ENCODE measurements at places on chromosomes 2 and 18.

GRCh38 chr2:38076710-38077430 lies 919 bp upstream of the CYP1B1 start:
- peak; percentile 76 for DNase-seq

- no peak for DNase-seq
Observed at GRCh38 chr2:113000436-113000835, 4.8 kb upstream of the IL36A start.

DNA sequence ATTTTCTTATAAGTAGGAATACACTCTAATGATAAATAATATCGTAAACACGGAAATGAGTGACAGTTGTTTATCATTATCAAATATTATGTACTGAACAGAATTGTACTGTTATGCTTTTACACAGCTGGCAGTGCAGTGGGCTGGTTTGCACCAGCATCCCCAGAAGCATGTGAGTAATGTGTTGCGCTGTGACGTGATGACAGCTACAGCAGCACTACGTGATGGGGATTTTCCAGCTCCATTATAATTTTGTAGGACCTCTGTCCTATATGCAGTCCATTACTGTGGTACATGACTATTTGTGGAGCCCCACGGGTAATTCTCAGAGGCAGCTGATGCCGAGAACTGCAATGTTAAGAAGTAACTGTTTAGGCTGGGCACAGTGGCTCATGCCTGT lies 77.3 kb upstream of the ATG16L1 start:
- DNase-seq: no peak

DNA sequence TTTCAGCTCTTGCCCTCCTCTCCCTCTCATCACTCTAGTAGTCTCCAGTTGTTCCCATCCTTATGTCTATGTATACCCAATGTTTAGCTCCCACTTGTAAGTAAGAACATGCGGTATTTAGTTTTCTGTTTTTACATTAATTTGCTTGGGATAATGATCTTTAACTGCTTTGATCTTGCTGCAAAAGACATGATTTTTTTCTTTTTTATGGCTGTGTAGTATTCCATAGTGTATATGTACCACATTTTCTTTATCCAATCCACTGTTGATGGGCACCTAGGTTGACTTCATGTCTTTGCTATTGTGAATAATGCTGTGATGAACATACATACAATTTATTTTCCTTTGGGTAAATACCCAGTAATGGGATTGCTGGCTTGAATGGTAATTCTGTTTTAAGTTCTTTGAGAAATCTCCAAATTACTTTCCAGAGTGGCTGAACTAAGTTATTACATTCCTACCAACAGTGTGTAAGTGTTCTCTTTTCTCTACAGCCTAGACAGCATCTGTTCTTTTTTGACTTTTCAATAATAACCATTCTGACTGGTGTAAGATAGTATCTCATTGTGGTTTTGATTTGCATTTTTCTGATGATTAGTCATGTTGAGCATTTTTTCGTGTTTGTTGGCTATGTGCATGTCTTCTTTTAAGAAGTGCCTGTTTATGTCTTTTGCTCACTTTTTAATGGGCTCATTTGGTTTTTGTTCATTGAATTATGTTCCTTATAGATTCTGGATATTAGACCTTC lies 179.6 kb upstream of the SLC39A10 start:
- no peak for DNase-seq

DNA sequence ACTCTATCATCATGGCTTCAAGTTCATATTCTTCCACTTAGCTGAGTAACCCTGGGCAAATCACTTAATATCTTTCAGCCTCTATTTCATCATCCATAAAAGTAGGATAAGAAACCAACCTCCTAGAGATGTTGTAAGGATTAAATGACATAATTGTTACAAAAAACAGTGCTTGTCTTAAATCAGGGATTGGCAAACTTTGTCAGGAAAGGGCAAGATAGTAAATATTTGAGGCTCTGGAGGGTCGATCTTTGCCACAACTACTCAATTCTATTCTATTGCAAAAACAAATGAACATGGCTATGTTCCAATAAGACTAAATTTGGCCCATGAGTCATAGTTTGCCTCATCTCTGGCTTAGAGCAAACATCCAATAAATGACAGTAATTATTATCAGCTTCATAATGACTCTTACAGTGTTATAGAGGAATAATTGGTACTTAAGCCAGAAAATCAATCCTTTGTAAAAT lies 184.7 kb downstream of the SATB2 start:
- DNase-seq: no peak

DNA sequence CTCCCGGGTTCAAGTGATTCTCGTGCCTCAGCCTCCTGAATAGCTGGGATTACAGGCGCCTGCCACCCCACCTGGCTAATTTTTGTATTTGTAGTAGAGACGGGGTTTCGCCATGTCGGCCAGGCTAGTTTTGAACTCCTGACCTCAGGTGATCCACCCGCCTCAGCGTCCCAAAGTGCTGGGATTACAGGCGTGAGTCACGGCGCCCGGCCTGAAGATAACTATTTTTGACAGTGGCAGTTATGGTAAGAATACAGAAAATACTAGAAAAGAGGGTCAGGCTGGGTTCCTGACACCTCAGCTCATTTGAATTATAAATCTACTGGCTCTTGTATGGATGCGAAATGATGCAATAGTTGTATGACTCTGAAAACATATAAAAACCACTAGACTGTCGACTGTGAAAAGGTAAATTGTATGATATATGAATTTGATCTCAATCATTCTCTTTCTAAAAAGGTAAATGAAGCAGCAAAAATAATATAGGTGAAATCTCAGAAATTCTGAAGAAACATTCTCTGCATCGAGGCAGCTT lies 11.1 kb upstream of the DGKD start:
- DNase-seq: no peak

DNA sequence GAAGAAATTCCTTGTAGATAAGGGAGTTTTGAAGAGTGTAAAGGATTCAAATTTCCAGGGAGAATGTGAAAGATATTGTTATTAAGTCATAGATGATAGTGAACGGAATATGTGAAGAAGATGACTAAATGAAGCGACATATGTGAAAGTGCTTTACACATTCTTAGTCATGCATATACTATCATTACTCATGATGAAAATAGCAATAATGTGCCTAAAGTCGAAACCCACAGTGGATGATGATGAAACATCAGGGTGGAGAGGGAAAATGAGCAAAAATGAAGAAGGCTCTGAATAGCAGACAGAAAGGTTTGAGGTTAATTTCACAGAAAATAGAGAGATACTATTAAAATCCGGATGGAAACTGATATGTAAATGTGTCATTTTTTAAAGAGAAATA lies 1237.1 kb downstream of the LRP1B start:
- DNase-seq: no peak

DNA sequence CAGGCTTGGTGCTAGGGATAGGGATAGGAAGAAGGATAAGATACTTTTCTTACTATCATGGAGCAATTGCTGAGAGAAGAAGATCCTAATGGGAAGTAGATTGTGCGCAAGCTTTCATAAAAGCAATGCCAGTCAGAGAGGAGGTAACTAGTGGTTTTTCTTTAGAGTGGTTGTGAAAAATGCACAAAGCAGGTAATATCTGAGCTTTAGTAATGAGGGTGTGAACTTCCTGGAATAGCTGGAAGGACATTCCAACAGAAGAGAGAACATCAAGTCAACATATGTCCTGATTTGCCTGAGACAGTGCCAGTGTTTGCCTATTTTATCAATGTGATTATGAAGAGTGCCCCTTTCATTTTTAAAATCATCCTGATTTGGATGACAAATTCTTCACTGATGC lies 34.1 kb downstream of the CCBE1 start:
- DNase-seq: no peak

DNA sequence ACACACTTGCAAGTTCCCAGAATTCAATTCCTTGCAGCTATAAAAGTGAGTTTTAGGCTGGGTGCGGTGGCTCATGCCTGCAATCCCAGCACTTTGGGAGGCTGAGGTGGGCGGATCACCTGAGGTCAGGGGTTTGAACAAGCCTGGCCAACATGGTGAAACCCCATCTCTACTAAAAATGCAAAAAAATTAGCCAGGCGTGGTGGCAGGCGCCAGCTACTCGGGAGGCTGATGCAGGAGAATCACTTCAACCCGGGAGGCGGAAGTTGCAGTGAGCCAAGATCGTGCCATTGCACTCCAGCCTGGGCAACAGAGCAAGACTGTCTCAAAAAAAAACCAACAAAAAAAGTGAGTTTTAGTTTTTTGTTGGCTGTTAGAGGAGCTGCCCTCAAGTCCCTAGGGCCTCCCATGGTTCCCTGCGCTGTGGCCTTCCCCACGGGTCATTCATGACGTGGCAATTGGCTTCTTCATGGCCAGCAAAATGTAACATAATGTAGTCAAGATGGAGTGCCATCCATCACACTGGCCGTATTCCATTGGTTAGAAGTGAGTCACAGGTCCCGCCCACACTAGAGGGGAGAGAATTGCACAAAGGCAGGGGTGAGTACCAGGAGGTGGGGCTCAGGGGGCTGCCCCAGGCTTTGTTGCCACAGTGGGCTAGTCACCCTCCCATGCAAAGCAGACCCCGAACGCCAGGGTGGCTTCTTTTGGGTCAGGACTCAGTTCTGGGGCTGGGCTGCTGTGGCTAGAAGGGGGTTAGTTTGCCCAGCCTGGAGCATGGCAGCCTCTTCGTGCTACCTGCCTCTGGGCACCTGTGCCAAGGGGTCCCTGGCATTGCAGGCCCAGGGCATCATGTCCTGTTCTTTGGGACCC lies 37.7 kb upstream of the INHBB start:
- no peak for DNase-seq

DNA sequence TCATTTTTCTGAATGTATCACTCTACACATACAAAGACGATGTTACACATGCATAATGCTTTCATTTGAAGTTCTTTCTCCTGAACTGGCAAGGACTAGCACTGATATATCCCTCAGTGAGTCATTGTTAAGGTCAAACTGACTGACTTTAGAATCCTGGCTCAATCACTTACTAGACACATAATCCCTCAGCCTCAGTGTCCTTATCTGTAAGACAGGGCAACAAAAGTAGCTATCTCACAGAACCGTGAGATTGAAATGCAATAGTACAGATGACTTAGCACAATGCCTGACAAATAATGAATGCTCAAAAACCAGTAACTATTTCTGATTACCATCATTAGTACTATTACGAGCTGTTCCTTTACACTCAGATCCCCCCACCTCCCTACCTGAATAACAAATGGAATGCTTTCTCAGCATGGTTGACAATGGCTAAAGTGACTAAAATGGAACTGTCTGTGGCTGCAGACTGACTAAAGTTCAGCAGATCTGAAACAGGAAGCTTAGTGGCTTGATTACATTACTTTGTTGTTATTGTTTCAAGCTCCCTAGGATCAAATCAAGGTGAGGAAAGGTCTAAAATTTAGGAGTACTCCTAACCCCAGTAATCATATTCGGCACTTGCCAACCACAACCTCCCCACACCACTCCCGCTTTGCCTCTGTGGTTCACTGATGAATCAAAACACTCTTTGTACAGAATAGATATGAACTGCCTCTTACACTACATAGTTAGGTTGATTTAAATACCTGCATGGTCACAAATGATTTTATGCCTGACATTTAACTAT lies 35.8 kb upstream of the CACNB4 start:
- no peak for DNase-seq

DNA sequence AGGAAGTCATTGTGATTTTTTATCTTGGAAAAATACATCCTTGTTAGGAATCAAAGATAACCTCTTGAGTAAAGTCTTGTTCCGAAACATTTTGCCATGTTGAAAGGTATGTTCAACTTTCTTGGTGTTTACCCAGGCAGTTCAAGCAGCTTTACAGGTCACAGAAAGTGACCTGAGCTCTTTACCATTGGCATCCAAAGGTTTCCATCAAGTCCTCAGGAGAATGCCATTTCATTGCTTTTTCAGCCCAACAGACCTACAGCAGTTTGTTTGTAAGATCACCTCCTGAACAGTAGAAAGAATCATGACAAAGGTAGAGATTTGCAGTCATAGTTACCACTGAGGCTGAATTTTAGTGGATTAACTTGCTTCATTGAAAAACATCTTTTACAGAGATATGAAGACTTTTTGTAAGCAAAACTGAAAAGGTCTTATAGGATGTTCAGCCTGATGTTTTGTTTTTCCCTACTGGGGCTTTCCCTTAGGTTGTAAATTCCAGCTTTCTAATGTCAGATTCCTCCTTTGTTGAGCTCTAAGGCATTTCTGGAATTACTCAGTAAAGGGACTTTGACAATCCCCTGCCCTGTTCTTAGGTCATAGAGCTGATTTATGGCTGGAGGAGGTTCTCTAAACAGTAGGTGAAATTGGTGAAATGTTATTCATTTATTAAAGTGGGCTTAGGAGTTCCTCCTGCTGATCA lies 236.8 kb upstream of the RBMS1 start:
- no peak for DNase-seq

DNA sequence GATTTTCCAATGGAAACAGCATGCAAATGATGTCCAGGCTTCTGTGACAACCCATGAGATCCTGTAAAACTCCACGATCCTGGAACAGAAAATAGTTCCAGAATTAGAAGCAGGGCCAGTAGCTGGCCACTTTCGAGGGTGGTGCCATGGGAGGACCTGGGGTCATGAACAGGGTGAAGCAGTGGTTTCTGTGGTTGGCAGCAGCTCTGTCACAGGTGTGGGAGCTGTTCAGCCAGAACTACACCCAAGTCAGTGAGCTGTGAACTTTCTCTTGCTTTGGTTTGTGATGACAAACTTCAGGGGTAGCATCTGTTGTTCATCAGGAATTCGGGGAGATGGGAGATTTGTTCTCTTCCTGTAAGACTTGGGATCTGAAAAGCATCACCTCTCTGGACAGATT lies 314.4 kb upstream of the NT5C1B start:
- no peak for DNase-seq

GRCh38 chr2:200307724-200308545 lies 1.4 kb downstream of the SPATS2L start:
- DNase-seq: no peak

DNA sequence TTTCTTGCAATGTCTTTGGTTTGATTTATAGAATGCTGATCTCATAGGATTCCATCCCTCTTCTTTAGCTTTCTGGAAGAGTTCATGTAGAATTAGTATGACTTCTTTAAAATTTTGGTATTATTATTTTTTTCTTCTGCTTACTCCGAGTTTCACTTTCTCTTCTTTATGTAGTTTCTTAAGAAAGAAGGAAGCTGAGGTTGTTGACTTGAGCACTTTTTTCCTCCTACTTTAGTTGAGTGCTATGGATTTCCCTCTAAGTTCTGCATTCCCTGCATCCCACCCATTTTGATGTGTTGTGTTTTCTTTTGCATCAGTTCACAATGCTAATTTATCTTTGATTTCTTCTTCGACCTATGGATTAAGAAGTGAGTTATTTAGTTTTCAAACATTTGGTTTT lies 78.9 kb upstream of the SPRED2 start:
- no peak for DNase-seq

- DNase-seq: no peak
Observed at GRCh38 chr18:57359433-57359832, 7.1 kb downstream of the ST8SIA3 start.

- no peak for DNase-seq
Observed at GRCh38 chr2:237540223-237540775, 26.1 kb upstream of the PRLH start.

All from posterior cingulate gyrus (tissue), 11 donors.